Sciatic nerve (tissue), 2 donors: ENCODE measurements at places on chromosomes 12 and 14.

GRCh38 chr14:82309199-82309598 lies 775.5 kb upstream of the SEL1L start:
- no peak for DNase-seq

DNA sequence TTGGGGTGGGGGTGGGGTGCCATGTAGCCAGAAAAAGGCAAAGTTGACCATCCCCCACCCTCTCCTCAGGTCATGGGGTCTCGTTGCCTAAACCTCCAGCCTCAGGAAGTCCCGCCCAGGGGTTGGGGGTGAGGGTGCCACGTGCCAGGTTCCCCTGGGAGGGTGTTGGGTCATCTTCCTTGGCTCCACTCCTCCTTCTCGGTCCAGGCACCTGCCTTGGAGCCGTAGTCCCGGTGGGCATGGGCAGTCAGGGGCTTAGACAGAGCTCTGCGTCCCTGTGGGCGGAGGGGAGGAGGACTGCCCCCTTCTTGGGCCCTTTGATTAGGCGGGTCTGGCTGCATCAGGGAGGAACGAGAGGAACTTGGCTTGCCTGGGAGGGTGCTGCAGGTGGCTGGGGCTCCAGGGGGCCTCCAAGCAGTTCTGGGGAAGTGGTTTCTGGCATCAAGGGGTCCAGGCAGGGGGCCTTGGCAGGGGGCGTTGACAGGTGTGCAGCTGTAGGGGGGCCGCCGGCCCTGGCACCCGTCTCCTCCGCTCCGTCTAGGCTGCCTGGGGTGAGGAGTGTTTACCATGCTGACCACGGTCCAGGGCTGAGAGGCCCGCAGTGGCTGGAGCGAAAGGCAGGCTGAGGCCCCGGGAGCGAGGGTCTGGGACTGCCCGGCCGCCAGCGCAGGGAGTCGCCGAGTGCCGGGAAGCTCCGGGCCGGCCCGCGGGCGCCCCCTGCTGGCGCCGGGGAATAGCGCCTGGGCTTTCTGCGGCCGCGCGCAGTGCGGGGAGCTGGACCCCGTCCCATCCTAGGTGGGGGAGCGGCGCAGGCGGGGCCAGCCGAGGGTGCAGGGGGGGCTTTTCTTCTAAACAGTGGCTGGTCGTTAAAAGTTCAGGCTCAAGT lies 7.9 kb downstream of the SETD1B start:
- peak; percentile 83 for DNase-seq

DNA sequence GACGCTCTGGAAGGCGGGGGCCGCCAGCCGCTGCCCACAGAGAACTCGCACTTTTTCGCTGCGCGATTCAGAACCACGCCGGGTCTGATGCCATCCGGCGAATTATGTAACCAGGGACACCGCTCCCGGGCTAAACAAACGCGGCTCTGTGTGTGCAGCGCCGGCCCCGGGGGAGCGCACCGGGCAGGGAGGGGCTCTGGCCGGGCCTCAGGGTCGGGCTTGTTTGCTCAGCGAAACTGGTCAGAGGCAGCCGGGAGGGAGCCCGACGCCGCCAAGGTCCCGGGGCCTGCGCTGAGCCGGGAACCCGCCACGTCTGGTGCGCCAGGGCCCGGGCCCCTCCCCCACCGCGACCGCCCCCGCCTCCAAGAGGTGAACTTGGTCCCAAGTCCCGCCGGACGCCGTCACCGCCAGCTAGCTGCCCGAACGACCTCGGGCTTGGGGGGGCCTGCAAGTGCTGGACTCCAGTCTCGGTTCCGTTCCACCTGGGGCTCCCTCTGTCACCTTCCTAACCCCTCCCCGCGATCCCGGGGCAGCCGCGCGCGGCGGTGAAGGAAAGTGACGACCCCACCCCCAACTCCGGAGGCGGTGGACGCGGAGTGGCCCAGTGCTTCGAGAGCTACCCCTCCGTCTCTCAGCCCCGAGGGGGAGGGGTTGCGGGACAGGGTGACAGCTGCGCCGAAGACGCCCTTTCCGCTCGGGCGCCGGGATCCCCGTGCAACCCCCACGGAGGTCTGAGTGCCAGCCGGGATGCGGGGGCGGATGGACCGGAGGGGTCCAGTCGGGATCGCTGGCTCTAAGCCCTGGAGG lies 848 bp downstream of the CTDSP2 start:
- peak; percentile 90 for DNase-seq

DNA sequence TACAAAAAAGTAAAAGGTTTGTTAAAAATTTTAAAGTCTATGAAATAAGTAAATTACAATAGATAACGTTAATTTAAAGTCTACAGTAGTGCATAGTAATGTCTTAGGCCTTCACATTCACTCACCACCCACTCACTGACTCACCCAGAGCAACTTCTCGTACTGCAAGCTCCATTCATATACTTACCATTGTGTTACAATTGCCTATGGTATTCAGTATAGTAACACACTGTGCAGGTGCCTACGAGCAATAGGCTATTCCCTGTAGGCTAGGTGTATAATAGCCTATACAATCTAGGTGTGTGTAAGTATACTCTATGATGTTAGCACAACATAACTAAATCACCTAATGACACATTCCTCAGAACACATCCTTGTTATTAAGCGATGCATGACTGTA lies 435.3 kb upstream of the TMTC1 start:
- DNase-seq = no peak

GRCh38 chr14:92959761-92960680 lies 37.1 kb downstream of the CHGA start:
- no peak for DNase-seq
